Activated CD4-positive, CD25-positive, alpha-beta regulatory T cell treated with anti-CD3 and anti-CD28 coated beads, Interleukin-2, amount 50 U/mL, for 16 hours (primary cell): ENCODE measurements at places on chromosomes 3 and 15.

DNA sequence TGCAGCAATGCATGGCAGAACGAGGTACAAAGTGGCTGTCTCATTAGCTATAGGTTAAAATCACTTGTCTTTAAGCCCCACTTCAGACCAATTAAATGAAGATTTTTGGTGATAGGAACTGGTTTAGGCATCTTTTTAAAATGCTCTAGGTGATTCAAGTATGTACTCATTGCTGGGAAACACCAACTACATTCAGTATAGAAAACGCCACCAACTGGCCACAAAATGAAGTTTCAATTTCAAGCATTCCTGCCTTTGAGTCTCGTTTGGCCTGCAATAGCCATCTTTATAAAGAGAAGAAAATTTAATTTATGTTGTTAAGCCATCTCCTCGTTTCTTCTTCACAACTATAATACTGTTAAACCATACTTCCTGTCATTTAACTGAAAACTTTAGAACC is 587.9 kb downstream of the GBE1 start:
- DNase-seq = no peak

- DNase-seq = no peak
Observed at GRCh38 chr3:146195030-146195429, 34.0 kb upstream of the PLOD2 start.

GRCh38 chr15:56894601-56895000 is 23.8 kb upstream of the TCF12 start:
- no peak for DNase-seq

- DNase-seq = no peak
Observed at GRCh38 chr3:184662187-184662586, 49.7 kb downstream of the MAGEF1 start.

- DNase-seq = no peak
Observed at GRCh38 chr3:152225201-152225600, 43.5 kb upstream of the MBNL1 start.

DNA sequence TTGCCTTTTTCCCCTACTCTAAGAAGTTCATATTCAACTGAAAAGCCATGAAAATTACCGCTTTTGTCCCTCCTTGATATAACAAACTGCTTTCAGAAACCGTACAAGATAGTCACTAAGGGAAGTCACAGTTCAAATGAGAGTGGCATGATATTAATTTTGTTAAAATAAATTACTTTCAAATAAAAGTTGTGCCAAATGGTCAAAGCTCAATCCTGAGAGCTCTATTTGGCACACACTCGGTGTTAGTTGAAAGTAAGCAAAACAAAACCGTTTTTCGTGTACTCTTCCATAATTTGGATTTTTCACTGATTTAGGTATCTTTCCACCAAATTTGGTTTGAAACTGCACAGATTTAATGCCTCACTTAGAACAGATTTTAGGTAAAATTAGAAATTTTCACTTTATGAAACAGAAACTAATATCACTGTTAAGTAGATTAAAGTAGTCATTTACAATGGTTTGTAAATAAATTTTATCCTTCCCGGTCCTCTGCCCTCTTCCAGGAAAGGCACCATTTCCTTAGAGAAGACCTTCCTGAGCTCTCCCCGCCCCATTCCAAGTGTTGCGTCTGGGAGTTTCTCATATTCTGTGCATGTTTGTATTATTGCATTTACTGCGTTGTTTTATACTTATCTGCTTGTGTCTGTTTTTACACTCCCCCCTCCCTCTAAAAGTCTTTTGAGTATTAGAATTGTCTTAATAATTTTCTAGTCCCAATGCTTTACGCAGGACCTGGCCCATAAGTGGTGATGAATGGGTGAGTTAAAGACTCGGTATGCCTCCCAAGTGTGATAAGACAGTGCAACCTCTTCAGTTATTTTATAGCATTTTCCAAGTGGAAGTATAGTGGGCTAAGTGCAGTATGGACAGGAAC is 853 bp downstream of the TCAIM start:
- DNase-seq = no peak

DNA sequence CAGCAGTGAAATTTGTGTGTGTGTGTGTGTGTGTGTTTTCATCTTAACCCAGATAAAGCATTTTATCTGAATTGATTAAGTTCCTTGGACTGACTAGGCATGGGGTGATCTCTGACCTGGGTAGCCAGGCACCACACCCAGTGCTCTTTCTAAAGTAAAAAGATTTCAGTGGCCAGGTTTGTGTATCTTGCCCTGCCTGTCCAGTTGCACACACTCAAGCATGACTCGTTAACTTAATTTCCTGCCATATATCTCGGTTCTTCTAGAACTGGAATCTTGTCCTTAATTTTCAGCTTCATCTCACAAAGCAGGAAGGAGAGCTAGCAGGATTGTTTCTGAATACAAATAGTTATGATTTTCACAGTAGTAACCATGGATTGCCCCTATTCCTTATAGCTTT is 17.0 kb downstream of the TM4SF18 start:
- DNase-seq = no peak

DNA sequence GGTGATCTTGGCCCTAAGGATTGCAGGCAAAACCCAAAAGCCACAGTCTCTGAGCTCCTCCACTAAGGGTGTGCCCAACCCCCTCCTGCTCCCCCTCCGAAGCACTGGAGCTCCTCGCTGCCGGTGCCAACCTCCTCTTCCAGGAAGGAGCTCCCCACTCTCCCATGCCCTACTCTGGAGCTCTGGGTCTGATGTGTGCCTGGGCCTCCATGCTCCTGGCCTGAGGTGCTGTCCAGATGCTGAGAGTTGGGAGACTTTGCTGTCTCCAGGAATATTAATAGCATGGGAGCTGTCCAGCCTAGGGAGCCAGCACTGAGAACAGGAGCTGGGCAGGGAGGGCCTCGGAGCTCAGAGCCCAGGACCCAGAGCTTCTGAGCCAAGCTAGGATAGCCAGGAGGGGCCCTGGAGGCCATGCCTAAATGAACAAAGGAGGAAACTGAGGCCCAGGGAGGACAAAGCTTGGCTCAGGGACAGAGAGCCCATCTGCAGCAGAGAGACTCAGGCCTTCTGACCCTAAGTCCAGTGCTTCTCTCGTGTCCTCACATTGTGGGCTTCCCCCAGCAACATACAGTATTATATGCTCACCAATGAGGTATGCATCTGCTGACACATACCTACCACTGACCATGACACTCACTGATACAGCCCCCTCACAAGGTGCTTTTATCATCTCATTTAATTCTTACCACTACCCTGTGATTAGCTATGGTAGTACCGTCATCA is 36.9 kb upstream of the HERC1 start:
- DNase-seq = no peak

DNA sequence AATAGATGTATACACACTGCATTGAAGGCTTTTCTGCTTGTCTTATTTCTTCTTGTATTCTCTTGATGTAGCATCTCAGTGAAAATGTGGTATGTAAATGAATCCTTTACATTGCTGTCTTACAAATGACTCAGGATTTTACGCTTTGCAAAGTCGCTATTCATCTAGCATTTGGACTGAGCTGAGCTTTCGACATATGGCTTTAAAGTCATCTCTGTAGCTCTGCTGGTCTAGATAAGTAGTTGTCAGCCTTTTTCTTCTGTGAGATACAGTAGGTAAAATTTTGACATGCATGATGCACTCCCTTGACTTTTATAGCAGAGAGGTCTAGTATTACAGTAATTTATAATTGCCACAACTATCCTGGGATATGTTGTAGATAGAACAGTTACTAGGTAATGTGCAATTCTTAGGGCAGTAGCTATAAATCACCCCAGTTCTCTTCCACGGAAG is 16.8 kb downstream of the MEF2A start:
- DNase-seq = no peak

GRCh38 chr3:165459111-165459510 is 262.9 kb upstream of the SLITRK3 start:
- no peak for DNase-seq

GRCh38 chr3:966341-966740 is 126.5 kb upstream of the CNTN6 start:
- DNase-seq = no peak

GRCh38 chr3:134323966-134324962 is 50.0 kb downstream of the AMOTL2 start:
- DNase-seq = no peak

- no peak for DNase-seq
Observed at GRCh38 chr3:44421280-44421679, 56.2 kb downstream of the ZNF445 start.

- DNase-seq = no peak
Observed at GRCh38 chr15:70435872-70436271, 327.5 kb downstream of the UACA start.

- no peak for DNase-seq
Observed at GRCh38 chr3:156017352-156018030, 102.9 kb upstream of the KCNAB1 start.

GRCh38 chr3:86563400-86563970 is 427.5 kb downstream of the VGLL3 start:
- DNase-seq = no peak

- no peak for DNase-seq
Observed at GRCh38 chr3:105152987-105153386, 213.7 kb upstream of the ALCAM start.

DNA sequence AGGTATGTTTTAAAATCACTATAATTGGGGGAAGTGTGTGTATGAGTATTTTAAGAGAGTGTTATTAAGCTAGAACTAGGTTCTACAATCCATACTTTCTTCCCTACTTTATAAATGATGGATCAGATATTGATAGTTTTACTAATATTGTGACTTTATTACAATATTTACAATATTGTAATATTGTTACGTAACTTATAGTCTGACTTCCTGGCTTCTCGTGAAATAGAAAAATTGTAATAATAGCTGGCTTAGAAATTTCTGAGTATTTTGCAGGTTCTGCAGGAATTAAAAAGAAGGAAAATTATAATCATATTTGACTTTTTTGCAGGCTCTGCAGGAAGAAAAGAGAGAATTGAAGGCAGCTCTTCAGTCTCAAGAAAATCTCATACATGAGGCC is 60.0 kb downstream of the CEP63 start:
- DNase-seq = no peak

GRCh38 chr3:32843510-32844321 is 25.9 kb downstream of the TRIM71 start:
- no peak for DNase-seq

DNA sequence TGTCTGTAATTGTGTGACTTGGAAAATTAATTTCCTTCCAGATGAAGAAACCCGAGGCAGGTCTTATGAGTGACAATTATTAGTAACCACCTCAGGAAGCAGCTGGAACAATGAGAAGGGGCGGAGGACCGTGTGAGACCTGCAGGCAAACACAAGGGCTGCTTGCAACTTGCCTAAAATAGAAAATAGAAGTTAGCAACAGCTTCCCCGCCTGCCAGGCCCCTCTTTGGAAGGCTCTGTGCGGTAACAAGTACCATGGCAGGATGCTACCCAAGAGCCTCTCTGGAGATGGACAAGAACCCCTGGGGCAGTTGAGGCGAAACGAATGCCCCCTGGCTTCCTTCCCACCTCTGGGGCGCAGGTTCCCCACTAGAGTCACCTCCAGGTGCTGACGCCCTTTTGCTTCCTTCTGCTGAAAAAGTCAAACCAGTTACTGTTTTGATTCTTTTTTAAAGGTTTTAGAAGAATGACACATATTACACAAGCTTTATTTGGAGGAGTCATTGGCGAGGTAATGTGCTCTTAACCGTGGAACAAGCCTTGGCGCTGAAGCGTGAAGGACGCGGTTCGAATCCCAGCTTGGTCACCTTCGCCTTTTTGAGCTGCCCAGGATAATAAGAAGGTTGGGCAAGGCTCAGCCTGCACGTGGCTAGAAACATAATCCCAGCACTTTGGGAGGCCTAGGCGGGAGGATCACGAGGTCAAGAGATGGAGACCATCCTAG is 47.0 kb upstream of the SYNM start:
- no peak for DNase-seq

GRCh38 chr3:142907996-142908395 is 19.1 kb upstream of the PCOLCE2 start:
- DNase-seq = no peak

GRCh38 chr3:101998256-101998926 is 149.1 kb downstream of the NFKBIZ start:
- DNase-seq = no peak

GRCh38 chr15:80595396-80595795 is 99.7 kb upstream of the ABHD17C start:
- no peak for DNase-seq

DNA sequence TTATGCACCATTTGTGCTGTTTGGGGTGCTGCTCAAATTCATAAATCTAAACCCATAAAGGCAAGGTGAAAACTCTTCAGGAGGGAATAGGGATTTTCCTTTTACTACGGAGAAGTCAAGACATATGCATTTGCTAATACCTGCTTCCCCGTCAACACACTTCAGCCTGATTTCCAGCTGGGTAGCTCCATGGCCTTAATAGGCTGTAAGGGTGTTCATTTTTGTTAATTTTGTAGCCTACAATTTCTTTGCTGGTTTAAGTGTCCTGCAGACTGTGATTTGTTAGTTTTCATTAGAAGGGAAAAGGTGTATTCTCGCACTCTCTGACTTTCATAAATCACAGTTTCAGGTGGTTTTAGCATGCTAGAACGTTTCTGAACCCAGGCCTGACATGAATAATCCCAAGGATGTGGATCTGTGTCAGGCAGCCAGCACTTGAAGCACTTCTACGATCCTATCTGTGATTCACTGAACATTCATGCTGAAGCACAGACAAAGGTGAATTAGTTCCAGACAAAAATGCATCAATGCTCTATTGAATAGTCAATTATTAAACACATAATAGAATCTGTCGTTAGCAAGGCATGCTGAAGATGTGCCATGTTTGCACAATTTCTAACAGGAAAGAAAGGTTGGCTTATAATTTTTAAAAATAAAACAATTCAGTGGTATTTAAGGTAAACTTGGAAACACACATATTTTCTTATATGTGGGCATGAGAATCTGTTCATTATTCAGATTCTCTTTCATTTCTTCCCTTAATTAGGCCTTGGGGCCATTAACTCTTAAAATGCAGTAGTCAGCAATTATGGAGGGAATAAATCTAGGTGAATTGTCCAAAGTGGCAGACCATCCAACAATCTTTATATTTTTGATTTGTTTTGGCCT is 17.9 kb upstream of the NMNAT3 start:
- DNase-seq = no peak

DNA sequence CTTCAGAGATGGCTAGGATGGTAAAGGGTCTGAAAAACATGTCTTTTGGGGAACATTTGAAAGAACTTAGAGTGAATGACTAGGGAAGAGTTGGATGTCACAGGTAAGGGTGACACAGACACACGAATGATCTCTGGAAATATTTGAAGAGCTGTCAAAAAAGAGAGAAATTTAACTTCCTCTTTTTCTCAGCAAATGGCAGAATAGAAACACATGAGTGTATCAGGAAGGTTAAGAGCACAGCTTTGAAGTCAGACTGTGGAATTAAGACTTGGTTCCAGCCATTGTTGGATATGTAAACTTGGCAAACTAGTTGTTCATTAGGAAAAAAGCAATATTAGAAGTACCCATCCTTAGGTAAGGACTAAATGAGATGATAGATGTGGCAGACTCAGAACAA is 117.7 kb downstream of the IMPG2 start:
- no peak for DNase-seq

GRCh38 chr3:8749316-8749715 is 15.7 kb downstream of the CAV3 start:
- DNase-seq = no peak

GRCh38 chr3:154776549-154777225 is 303.4 kb upstream of the MME start:
- DNase-seq = no peak

GRCh38 chr3:155369735-155370134 is 76.3 kb upstream of the STRIT1 start:
- DNase-seq = no peak

GRCh38 chr15:62053439-62054085 is 6.7 kb downstream of the VPS13C start:
- no peak for DNase-seq

GRCh38 chr3:106906074-106906473 is 471.2 kb upstream of the CCDC54 start:
- DNase-seq = no peak

- DNase-seq = no peak
Observed at GRCh38 chr15:73295630-73296286, 73.0 kb downstream of the HCN4 start.
